ENCODE measurements at places on chromosomes 1 and 21.

DNA sequence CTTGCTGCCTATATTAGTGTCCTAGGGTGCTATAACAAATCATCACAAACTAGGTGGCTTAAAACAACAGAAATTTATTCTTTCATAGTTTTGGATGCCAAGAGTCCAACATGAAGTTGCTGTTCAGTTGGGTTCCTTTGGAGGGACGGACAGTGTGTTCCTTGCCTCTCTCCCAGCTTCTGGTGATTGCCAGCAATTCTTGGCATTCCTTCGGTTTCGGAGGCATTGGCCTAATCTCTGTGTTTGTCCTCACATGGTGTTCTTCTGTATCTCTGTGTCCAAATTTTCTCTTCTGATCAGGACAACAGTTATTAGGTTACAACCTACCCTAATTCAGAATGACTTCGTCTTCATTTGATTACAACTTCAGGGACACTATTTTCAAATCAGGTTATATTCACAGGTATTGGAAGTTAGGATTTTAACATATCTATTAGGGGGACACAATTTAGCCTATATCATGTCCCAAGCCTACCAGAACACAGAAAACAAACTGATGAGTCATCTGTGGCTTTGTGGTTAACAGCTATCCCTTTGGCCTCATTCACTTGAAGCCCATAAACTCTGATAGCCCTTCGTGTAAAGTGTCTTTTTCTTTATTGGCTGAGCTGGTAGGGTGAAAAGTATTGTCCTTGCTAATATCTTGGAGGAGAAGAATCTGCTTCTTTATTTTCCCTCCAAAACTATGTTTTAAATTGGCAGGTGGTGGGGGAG, 83.2 kb upstream of the PAPPA2 start:
- H3K36me3 ChIP-seq = no peaks in the 10 kb centered on the region
- no peak for DNase-seq
- peaks cover 7% of the 10 kb centered on the region for H3K27me3 ChIP-seq
- H3K27ac ChIP-seq = no peak overlapping the region
- H3K4me1 ChIP-seq = no peaks in the 10 kb centered on the region

- no peak overlapping the region for H3K27ac ChIP-seq
- no peak for DNase-seq
- no peaks in the 10 kb centered on the region for H3K36me3 ChIP-seq
- no peak overlapping the region for H3K4me3 ChIP-seq
- H3K4me1 ChIP-seq = no peaks in the 10 kb centered on the region
Measured at GRCh38 chr1:110726755-110727154, 52.0 kb upstream of the KCNA3 start.

DNA sequence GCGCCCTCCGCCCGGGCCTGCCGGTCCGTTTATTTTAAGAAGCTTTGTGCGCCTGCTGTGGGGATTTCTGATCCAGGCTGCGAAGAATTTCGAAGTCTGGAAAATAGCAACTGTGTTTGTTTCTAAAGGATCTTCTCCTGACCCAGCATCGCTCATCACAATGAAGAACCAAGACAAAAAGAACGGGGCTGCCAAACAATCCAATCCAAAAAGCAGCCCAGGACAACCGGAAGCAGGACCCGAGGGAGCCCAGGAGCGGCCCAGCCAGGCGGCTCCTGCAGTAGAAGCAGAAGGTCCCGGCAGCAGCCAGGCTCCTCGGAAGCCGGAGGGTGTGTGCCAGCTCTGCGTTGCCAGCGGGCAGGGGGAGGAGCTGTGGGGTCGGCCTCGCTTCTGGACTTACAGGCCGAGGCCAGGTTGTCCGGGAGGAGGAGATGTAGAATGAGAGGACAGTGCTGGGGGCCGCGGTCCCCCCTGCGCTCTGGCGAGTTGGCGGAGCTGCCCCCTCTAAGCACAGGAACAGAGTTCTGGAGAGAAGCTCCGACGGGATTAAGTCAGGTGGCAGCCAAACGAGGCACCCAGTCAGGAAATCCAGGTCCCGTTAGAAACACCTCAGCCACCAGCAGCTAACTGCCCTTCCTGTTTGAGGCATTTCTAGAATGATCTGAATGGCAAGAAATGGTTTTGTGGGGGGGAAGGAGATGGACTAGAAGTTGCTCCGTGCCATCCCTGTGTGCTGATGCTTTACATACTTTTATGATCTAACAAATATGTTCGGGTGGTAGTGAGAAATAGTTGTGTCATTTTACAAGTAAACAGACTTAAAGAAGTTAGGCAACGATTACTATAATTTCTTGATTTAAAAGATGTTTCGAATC, 948 bp downstream of the TXLNA start:
- H3K27ac ChIP-seq = peak overlapping the region; percentile 97
- peaks cover 33% of the 10 kb centered on the region for H3K4me1 ChIP-seq
- no peaks in the 10 kb centered on the region for H3K27me3 ChIP-seq
- DNase-seq = peak; percentile 64

GRCh38 chr21:31801551-31802219, 69.8 kb upstream of the SCAF4 start:
- DNase-seq = no peak
- H3K36me3 ChIP-seq = no peaks in the 10 kb centered on the region
- H3K27me3 ChIP-seq = no peaks in the 10 kb centered on the region
- no peak overlapping the region for H3K4me3 ChIP-seq

GRCh38 chr1:28037946-28038345, 50.5 kb downstream of the EYA3 start:
- DNase-seq = no peak
- H3K27me3 ChIP-seq = no peaks in the 10 kb centered on the region
- H3K36me3 ChIP-seq = peaks cover 26% of the 10 kb centered on the region

DNA sequence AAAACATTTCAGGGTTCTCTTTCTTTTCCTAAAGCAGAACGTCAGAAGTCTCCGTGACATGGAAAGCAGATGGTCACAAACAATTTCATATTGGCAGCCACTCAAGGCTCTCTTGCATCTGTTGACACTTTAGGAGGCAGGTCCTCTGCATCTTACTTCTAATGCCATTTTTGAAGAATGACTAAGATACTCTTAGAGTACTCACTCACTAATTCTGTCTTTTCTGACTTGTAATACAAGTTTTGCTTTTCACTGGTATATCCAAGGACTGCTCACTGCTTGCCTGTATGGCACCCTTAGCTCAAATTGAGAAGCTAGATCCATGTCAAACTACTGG, 68.3 kb downstream of the PRRX1 start:
- DNase-seq = no peak
- H3K27me3 ChIP-seq = peaks cover 29% of the 10 kb centered on the region
- H3K36me3 ChIP-seq = no peaks in the 10 kb centered on the region
- H3K4me1 ChIP-seq = peaks cover 24% of the 10 kb centered on the region
- no peak overlapping the region for H3K27ac ChIP-seq

Data from mesothelial cell of epicardium (in vitro differentiated cells).